ENCODE measurements at places on chromosomes 7 and 10. TPM values are rescaled to one million over a fixed set of nuclear protein-coding genes. Genes with fewer than 3 reads are reported as not detected.

Gene LRRD1
- total RNA-seq, result 0.09 TPM

DNA sequence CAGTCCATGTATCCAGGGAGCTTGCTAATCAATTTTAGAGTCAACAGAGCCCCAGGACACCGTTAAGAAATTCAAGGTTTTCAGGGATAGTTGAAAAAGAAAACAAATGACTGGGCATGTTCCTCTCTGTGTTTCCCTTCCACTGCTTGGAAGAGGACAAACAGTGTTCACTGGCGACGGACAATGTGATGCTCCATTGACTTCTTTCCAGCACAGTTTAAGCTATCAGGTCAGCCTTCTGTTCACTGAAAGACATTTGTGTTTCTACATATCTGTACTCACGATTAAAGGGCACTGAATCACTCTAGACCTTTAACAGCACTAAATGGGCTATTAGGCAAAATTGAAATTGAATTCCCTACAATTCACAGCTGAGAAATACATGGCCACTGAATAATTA is 123.6 kb downstream of the RNLS start:
- H3K4me3 ChIP-seq, result no peak overlapping the region
- no peaks in the 10 kb centered on the region for H3K4me1 ChIP-seq
- no peaks in the 10 kb centered on the region for H3K36me3 ChIP-seq
- no peak for DNase-seq

Gene OR2A12
- total RNA-seq, result not detected

GRCh38 chr7:15584575-15584974 is 22.8 kb upstream of the AGMO start:
- DNase-seq, result no peak
- H3K27me3 ChIP-seq, result no peaks in the 10 kb centered on the region
- H3K4me1 ChIP-seq, result no peaks in the 10 kb centered on the region
- H3K27ac ChIP-seq, result no peak overlapping the region

GRCh38 chr7:37816922-37817590 is 31.3 kb upstream of the NME8 start:
- H3K36me3 ChIP-seq, result no peaks in the 10 kb centered on the region
- peaks cover 3% of the 10 kb centered on the region for H3K4me1 ChIP-seq
- no peak overlapping the region for H3K4me3 ChIP-seq
- H3K27ac ChIP-seq, result no peak overlapping the region
- no peak for DNase-seq

Gene RNF133
- not detected for total RNA-seq

Gene GBX1
- total RNA-seq, result not detected

Gene PI4K2A
- 15.8 TPM for total RNA-seq

DNA sequence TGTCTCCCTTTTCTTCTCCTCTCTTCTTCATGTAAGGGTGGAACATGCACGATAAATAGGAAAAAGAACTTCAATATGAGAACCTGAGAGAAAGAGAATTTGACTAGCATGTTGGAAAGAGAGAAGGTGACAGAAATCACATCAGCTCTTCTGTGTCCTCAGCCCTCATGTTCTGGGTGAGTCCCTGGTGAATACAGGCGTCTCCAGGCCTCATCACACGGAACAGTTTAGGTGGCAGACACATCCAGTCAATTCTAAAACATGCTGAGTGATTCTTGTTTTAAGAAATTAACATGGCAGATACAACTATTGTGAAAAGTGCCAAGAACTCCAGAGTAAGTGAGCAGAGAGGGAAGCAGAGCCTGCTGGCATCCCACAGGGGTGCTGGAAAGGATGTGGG is 96.1 kb downstream of the FAM107B start:
- H3K27me3 ChIP-seq, result peaks cover 3% of the 10 kb centered on the region
- no peak overlapping the region for H3K4me3 ChIP-seq
- DNase-seq, result no peak
- no peaks in the 10 kb centered on the region for H3K36me3 ChIP-seq
- peaks cover 7% of the 10 kb centered on the region for H3K4me1 ChIP-seq

DNA sequence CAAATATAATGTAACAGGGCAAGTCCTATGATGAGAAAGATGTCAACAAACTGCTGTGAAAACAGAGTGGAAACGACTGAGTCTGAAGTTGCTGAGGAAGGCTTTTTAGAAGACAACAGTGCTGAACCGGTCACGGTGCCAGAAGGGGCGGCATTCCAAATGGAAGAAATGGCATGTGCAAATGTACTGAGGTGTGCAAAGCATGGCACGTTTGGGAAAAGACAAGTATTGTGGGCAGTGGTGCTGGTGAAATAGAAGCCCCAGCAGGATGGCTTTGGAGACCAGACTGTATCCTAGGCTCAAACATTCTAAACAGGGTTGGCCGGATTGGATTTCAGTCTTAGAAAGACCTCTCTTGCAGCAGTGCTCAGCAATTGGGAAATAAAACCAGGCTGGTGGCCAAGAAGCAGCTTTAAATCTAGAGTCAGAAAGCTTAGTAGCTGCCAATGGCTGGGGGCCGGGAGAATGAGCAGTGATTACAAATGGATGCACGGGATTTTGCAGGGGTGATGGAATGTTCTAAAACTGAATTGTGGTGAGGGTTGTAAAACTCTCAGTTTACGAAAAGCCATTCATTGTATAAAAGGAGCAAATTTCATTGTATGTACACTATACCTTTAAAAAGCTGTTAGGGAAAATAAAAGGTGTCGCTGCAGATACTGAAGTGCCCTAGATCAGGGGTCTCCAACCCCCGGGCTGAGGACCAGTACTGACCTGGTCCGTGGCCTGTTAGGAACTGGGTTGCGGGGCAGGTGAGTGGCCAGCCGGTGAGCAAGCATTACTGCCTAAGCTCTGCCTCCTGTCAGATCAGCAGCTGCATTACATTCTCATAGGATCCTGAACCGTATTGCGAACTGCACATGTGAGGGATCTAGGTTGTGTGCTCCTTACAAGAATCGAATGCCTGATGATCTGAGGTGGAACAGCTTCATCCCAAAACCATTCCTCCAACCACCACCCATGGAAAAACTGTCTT is 141.6 kb downstream of the HIBADH start:
- no peaks in the 10 kb centered on the region for H3K4me1 ChIP-seq
- no peaks in the 10 kb centered on the region for H3K27me3 ChIP-seq
- H3K4me3 ChIP-seq, result no peak overlapping the region
- peaks cover 8% of the 10 kb centered on the region for H3K36me3 ChIP-seq
- DNase-seq, result no peak

Gene CH25H
- not detected for total RNA-seq

Data from activated T-helper 2 cell treated with anti-CD3 and anti-CD28 coated beads, Interferon-gamma antibody, Interleukin-2, Interleukin-4, amounts not matched to agents 10 μg/mL and 5 μg/mL and 100 μg/mL, durations not matched to agents 14 hours and 24 hours and 36 hours (primary cell).